COR-L47 (cell line): ENCODE measurements at places on chromosomes 7 and 10.

DNA sequence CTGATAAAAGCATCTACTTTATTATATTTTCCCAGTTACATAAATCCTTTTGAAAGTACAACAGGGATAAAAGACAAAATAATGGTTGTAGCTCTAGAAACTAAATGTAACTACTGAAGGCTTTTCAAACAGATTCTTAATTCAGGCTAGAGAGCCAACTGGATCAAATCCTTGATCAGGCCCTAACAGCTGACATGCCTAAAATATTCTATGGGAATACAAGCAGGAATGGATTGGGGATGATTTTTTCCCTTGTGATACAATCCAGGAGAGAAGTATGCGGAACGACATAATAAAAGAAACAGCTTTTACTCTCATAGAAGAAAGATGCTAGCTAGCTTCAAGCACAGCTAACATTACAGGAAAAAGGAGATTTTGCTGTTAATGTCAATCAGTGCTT lies 49.0 kb downstream of the NT5C2 start:
- no peak for DNase-seq

DNA sequence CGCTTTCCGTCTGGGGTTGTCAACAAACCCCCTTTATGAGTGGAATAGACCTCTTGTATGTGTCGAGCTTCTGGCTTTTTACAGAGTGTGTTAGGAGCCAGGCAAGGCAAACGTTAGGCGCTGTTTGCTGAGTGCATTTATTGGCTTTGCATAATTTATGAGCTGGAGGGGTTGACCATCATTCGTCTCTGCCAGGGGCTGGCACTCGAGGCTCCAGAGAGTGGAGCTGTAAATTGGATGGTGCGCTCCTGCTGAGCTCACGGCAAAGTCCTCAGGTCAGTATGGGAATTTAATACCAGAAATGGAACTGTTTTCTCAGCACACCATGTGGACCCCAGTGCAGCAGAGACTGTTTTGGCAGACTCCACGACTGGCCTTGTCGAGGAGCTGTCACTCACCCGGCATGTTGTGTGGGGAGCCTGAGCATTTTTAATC lies 699.4 kb upstream of the GALNT17 start:
- peak; percentile 78 for DNase-seq

GRCh38 chr10:104472505-104472904 lies 118.9 kb downstream of the CFAP58 start:
- DNase-seq = no peak

DNA sequence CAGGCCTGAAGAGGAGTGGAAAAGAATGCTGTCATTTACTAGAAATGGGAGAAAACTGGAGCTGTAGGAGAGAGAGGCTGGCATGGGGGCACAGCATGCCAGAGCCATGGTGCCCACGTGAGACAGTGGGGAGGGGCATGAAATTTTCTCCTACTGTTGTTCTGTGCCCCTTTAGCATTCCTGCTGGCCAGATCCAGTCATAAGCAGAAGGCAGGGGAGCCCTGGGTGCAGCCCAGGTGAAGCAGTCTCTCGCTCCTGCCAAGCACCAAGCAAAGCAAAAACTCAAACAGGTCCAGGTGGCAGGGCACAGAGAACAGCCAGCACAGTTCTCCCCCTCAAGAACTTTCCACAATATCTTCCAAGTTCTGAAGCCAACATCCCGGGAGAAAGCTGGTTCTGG lies 383.2 kb downstream of the TCERG1L start:
- DNase-seq = no peak

GRCh38 chr10:98344589-98345038 lies 70.4 kb downstream of the PYROXD2 start:
- no peak for DNase-seq

DNA sequence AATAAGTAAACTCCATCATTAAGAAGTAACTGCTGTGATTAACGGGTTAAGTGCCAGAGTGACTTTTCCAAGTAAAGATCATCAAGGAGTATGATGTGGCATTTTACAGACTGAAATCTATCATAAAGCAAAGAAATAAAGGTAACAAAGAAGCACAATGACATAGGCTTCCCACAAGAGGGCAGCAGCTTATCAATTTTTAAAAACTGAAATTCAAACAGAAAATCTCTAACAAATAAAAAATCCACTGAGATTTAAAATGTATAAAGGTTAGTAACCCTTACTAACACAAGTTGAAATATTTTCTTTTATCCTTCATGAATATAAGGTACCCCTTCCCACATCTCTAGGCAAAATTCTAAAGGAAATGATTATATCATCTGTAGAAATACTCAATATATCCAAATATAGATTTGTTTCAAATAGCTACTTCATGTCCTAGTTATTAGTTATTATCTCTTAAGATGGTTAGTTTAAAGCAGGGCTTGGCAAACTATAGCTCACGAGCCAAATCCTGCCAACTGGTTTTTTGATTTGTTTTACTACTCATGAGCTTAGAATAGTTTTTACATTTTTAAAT lies 29.2 kb downstream of the FAM3C start:
- DNase-seq = no peak

- DNase-seq = peak; percentile 63
Observed at GRCh38 chr7:9201928-9202327, 768.5 kb downstream of the NXPH1 start.

- no peak for DNase-seq
Observed at GRCh38 chr10:17768957-17769356, 17.0 kb downstream of the TMEM236 start.

- no peak for DNase-seq
Observed at GRCh38 chr7:896346-897075, 20.2 kb downstream of the GET4 start.

GRCh38 chr10:83806717-83807116 lies 332.6 kb upstream of the GHITM start:
- no peak for DNase-seq
